Activated T-cell treated with anti-CD3 and anti-CD28 coated beads for 24 hours (primary cell): ENCODE measurements at places on chromosomes 7 and 10.

DNA sequence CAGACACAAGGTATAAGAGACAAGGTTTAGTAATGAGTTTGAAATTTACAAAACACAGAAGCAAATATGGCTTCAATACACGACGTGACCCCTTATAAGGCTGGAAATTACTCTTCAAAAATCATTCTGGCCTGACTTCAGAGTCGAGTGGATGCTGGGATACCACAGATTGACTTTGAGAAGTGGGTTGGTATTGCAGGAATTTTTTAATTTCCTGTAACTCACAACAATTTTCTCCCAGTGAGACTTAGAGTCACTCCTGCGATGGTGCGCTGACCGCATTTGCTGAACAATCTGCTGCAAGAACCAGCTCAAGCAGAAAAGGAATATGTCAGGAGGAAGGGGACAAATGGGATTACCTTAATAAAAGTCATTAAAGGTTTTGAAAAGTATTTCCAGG, 132.1 kb downstream of the EMX2 start:
- no peak for DNase-seq

- DNase-seq = no peak
These were observed 12.3 kb downstream of the OSBPL3 start for GRCh38 chr7:24967696-24968095.

DNA sequence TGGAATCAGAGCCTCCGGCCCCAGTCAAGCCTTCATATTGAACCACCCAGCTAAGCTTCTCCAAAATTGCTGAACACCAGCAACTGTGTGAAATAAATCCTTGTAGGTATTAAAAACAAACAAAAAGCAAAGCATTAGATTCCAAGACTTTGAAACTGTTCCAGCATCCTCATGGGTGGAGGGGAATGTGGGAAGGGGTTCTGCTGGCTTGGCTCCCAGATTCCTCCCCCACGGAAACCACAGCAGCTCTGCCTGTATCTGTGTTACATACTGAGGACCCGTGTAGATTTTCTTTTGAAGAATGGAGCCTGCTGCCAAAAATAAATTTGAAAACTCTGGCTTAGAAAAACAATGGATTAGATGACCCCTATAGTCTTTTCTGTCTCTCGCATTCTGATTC, 20.0 kb downstream of the AKR1B1 start:
- no peak for DNase-seq

DNA sequence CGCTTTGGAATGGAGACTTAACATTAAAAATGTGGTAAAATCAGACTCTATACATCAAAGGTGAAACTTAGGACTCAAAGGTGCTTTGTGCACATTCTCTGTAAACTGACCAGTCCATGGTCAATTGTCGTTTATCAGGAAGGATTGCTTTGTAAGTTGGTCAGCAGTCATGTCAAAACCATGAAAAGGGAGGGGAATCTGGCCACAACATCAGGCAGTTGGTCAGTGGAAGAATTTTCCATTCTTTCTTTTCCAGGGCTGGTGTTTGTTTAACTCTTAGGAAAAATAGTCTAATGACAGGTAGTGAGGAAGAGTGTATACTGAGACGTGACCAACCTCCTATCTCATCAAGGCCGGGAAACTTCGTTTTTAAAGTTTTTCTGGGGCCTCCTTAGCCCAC, 226.5 kb downstream of the ADK start:
- DNase-seq = no peak

DNA sequence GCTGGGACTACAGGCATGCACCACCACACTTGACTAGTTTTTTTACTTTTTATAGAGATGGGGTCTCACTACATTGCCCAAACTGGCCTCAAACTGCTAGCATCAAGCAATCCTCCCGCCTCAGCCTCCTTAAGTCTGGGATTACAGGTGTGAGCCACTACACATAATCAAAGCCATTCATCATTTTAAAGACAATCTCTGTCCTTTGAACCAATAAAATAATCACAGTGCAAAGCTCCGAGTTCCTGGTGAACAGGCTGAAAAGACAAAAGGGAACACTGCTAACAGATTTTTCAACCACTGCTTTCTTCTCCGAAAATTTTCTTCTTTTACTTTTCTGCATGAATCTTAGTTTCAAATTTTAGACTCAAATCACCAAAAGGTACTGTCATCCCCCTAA, 58.5 kb downstream of the PARD3 start:
- no peak for DNase-seq

- DNase-seq = no peak
These were observed 198.7 kb downstream of the AHR start for GRCh38 chr7:17497136-17497535.

DNA sequence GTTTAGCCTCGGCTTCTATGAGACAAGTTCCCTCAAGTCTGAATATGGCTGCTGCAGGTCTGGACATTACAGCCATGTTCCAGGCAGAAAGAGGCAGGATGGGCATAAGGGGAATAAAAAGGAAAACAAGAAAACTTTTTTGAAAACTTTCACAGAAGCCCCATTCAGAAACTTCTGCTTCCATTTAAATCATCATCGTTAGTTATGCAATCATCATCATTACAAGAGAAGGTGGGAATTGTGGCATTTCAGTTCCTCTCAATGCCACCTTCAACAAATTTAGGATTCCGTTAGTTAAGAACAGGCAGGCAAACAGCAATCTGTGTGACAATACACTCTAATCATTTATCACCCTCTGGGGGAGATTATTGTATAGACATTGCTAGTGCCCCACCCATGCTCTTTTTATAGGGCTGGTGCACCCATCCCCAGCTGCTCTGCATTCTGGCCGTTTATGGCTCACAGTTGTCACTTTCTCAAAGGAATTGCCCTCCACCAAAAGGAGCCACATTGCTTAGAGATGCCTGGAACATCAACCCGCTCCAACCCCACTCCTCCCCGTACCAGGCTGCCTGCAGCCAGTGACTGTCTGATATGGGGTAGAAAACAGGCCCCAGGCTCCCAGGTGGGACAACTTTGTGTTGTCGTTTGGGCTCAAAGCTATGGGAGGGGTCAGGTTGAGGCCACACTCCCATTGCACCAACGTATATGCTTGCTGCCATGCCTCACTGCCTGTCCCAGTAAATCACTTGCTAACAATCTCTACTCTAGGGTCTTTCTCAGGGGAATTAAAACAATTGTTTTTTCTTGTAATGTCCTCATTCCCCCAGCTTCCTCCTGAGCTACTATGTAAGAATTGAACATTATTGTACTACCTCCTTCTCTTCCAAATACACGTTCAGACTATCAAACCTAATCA, 24.2 kb downstream of the ITGB8 start:
- DNase-seq = no peak

GRCh38 chr7:157238087-157238486, 98.7 kb upstream of the DNAJB6 start:
- no peak for DNase-seq

DNA sequence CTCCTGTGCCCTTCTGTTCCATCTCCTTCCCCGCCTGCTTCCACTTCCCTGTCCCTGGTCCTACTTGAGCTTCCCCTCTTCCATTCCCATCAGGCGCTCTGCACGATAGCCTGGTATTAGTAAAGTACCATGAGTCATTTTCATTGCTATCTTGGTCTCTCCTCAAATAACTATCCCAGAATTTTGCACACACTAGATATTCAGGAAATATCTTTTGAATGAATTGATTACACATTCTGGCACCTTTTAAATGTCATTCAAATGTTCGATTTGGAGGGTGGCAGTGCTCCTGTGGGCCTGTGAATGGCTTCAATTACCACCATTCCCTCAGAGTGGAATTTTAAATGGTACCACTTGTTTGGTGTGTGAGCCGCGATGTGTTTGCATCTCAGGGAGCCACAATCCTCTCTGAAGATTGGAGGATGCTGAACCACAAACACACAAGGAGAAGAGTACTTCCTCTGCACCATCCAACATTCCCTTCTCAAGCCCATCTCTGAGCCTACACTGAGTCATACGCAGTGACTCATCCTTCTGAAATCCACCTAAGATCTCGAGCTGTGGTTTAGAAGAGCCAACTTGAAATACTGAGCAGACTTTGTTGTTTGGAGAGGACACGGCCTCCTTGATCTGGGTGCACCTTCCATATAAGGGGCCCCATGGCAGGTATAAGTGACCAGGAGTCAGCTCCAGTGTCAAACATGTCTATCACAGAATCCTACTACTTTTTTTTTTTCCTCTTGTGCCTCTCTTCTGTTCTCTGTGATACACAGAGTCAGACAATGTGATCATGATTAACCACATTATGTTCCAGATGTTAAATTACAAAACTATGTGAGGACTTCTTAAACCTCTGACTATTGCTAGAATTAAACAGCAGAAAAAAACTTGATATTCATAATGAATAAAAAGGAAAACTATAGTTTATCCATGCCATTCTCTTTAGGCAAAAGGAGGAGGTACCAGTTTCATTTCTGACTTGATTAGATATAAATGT, 81.9 kb downstream of the BMPER start:
- no peak for DNase-seq

- no peak for DNase-seq
These were observed 156.6 kb upstream of the TMEM196 start for GRCh38 chr7:19930051-19930450.
